ENCODE measurements at places on chromosomes 3 and 15.

GRCh38 chr3:60220768-60221167, 1030.5 kb downstream of the FHIT start:
- DNase-seq = no peak

DNA sequence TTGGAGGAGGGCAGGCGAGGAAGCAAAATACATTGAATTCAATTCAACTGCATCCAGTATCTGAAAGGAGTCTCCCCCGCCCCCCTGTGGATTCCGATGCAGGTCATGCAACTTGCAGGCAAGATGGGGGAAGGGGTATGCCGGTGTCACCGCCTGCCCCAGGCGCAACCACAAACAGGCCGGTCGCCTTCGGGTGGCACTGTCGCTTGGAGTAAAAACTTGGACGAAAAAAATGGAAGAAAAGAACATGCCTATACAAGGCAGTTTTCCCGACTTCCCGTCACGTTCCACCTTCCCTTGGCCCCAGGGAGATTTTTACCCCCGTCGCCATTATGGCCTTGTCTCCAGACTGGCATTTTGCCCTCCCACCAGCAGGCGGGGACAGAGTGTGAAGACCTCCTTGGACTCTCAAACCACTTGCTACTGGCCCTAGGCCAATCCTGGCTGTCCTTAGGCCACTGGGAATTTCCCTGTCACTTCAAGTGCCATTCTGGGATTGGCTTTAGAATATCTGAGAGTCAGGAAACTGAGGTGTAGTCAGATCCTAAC, 1.6 kb upstream of the NTRK3 start:
- peak; percentile 64 for DNase-seq

GRCh38 chr3:170690661-170690981, 104.7 kb upstream of the SLC7A14 start:
- DNase-seq = no peak

GRCh38 chr3:139199421-139200010, 144.3 kb upstream of the MRPS22 start:
- no peak for DNase-seq

GRCh38 chr3:151426341-151426657, 34.6 kb downstream of the IGSF10 start:
- no peak for DNase-seq

DNA sequence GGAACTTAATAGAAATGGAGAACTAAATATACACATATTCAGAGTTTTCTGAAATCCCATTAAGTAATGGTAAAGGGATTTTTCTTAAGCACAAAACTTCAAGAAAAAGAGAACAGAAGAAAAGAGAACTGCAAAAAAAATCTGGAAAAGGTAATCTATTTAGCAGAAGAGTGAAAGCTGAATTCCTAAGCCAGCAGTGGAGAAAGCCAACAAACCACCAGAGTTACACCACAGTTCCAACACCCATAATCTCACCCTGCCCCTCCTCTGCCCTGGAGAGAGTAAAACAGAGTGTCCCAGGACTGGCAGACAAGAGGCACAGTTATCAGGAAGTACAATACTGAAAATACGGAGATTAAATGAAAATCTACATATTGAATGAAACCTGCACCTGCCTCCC, 29.4 kb downstream of the TP53BP1 start:
- DNase-seq = no peak

- no peak for DNase-seq
These were observed 62.1 kb upstream of the FAM3D start for GRCh38 chr3:58728723-58729122.
